ENCODE measurements at places on chromosomes 1 and 21. TPM values are rescaled to one million over a fixed set of nuclear protein-coding genes. Genes with fewer than 3 reads are reported as not detected.

DNA sequence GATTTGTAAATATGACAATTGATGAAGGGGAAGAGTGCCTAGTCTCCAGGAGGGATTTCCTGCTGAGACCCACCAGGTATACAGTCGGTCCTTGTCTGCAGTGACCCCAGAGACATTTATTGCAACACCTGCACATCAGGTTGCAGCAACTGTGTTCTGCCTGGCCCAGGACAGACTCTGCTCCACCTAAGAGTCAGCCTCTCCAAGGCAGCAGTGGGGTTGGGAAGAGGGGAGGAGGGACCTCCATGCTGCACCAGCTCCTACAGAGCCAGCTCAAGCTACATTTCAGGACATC lies 120.4 kb upstream of the IRF2BP2 start:
- no peak for DNase-seq

DNA sequence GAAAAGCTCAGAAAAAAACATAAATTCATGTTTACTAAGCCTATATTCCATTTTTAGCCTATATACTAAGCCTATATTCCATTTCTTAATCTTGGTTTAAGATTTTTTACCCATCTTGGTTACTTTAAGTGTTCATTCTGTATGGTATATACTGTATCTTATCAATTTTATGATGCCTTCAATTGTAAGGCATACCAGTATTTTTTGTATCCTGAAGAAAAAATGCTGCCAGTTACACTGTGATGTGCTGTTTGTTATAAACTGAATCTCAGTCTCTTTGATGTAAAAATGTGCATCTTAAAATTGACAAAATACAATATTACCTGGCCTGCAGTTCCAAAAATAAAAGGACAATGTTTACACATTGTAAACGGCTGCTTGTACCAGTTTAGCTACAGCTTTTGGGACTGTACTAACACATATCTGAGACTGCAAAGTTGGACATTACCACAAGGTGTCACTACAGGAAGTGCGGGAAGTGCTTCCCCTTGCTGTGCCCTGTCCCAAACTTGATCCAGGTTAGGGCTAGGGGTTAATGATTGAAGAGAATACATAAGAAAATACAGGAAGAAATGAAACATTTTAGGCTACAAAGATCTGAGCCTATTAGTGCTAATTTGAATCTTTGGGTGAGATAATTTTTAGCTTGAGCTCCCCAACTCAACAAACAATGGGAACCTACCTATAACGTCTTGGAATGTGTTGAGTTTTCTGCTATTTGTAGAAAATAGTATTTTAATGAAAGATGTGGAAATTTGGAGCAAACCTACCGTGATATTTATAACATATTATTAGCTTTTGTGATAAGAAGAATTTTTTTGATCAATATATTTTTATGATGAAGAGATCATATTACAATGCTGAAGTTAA lies 108.9 kb downstream of the LBR start:
- DNase-seq, result no peak

- no peak for DNase-seq
Measured at GRCh38 chr21:45519182-45519581, 23.1 kb downstream of the SLC19A1 start.

DNA sequence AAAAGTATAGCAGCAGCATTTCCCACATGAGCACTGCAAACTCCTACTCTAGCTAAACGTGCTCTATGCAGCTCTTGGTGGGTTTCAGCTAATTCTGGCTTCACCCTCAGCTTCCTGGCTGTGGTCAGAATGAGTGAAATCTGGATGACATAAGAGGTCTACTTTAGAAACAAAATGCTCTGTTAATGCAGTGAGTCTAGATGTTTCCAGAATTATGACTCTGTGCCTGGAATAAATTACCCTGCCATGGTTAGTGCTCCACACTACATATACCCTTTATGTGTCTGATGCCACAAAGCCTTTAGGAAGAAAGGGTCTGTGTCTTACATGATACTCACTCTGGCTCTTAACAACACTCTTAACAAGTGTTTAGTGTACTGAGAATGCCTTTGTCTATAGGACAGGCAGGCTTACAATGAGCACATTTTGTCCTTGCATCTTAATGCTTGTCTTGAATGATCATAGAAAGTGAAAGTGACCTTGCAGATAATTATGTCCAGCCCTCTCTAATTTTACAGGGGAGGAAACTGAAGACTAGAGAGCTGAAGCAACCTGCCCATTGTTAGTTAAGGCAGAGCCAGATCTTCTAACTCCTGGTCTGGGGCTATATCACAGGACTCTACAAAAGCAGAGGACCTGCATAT lies 9.2 kb downstream of the S100A10 start:
- no peak for DNase-seq

GRCh38 chr1:25148673-25149300 lies 83.5 kb downstream of the SYF2 start:
- peak; percentile 22 for DNase-seq

GRCh38 chr21:46421756-46422555 lies 36.7 kb upstream of the DIP2A start:
- DNase-seq, result no peak

- DNase-seq, result no peak
Measured at GRCh38 chr21:16058896-16059295, 329.1 kb downstream of the USP25 start.

- no peak for DNase-seq
Measured at GRCh38 chr1:112840631-112841624, 115.1 kb downstream of the SLC16A1 start.

DNA sequence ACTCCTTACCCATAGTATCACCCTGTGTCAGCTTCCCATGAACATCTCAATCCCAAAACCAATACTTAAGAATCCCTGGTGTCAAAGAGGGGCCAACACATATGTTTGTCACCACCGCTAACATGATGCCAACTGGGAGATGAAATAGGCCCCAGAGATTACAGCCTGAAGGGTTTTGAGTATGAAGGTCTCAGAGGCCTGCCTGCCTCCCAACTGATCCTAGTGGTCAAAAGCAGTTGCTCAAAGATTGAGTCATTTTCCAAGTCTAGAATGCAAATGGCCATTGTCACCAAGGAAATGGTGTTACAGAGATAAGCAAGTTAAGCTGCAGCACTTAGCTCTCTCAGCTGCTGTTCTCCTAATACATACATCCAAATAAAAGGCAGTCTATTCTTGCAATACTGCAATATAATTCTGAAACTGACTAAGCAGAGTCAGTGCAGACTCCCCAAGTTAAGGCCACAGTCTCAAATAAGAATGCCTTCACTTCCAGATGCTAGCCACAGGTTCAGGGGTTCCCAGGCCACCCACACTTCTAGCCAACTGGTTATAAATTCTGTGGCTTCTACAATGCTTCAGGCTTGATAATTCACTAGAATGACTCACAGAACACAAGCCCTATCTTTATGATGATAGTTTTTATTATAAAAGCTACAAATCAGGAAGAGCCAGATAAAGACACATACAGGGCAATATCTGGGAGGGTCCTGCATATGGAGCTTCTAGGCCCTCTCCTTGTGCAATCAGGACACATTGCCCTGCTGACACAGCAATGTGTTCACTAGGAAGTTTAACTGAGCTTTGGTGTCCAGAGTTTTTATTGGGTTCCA lies 18.7 kb downstream of the DUSP10 start:
- DNase-seq, result no peak

DNA sequence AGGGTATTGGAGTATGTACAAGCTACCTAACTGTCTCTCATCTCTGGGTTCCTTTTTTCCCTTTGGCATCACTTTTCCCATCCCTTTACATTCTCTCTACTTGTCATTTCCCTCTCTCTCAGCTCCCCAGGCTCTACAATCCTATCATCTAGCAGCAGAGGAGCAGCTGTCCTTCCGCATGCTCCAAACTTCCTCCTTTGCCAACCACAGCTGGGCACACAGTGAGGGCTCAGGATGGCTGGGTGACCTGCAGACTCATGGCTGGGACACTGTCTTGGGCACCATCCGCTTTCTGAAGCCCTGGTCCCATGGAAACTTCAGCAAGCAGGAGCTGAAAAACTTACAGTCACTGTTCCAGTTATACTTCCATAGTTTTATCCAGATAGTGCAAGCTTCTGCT lies 561 bp downstream of the CD1E start:
- DNase-seq, result no peak

DNA sequence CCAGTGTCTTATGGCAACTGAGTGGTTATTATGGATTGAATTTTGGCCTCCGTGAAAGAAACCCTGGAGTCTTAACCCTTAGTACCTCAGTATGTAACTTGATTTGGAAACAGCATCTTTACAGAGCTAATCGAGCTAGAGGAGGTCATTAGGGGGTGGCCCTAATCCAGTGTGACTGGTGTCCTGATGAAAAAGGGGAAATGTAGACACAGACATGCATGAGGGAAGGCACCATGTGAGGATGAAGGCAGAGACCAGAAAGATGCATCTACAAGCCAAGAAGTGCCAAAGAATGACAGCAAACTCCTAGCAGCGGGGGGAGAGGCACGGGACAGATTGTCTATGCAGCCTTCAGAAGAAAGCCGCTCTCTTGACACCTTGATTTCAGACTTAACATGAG lies 14.7 kb downstream of the DOP1B start:
- DNase-seq, result no peak

GRCh38 chr1:234545517-234546386 lies 64.2 kb downstream of the IRF2BP2 start:
- DNase-seq, result no peak

- no peak for DNase-seq
Measured at GRCh38 chr1:31618916-31619846, 1.7 kb downstream of the HCRTR1 start.

DNA sequence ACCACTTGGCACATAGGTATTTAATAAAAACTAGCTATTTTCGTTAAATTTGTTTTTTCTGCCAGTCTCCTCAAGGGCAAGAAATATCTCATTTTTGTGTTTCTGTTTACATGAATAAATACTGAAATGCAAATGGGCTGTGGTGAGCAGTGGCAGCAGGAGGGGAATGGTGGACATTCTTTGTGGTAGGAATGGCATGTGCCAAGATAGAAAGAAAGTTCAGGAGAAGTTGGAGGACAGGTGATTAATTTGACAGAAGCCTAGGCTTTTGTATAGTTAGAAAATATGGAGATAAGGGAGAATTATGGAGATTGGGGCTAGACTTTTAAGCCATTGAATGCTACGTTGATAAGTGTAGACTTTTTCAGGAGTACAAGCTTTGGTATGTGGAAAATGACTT lies 8.6 kb downstream of the RAP1A start:
- no peak for DNase-seq

DNA sequence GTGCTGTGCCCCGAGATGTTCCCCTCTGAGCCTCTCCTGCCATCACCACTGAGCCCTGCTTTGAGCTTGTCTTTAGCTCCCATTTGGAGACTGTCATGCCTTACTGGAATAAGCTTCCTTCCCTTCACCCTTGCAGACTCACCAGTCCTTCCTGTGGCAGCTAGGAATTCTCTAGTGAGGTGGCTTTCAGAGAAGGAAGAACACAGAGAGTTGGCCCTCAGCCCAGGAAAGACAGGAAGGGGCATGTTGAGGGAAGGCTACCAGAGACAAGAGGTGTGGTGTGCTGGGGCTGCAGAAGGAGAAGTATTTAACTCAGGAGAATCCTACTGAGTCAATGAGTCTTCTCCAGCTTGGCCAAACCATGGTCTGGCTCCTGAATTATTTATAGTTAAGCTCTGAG lies 76.3 kb downstream of the UCK2 start:
- DNase-seq, result no peak

- no peak for DNase-seq
Measured at GRCh38 chr1:2570332-2570731, 14.2 kb downstream of the TNFRSF14 start.

DNA sequence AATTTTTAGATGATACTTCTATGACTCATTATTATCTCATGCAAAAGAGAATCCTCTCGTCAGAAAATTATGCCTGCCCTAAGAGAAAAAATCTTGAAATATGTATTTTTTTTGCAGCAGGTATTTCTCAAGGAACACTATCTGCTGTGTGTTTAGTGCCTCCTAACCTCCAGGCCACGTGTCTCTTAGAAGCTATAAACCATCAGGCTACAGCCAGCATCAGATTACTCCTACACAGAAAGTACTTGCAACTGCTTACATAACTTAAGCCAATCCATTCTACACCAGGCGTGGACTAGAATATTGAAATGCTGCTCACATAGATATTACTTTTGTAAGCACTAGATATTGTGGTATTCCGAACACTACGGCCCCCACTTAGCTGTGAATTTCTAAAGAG lies 933.4 kb downstream of the PLA2G4A start:
- no peak for DNase-seq

DNA sequence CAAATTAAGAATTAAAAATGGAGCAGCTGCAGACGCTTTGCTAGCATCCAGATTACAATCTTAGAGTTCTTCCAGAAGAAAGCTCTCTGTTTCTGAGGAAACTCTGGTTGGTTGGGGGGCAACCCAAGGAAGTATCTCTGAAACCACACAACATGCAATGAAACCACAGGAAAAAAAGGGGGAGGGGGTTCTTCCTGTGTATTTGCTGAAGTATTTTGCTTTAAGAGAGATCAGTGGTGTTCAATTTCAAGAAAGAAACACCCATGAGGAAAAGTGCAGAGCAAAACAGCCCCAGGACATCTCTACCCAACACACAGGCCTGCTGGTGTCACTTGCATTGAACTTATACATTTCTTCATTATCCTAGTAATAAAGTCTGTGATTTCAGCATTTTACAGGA lies 19.7 kb upstream of the TIAM1 start:
- DNase-seq, result no peak

- no peak for DNase-seq
Measured at GRCh38 chr1:77514921-77515776, 167.3 kb downstream of the ZZZ3 start.

DNA sequence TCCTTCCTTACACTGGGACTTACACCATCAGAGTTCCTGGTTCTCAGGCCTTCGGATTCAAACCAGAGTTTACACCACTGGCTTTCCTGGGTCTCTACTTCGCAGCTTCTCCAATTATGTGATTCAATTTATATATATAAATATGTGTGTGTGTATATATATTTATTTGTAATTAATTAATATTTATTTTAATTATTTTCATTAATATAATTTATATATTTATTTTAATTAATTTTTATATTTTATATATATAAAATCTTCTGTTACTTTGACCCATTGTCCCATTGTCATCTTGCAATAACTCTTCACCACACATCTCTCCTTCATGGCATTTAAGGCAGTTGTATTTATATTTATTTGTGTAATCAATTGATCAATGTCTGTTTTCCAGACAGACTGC lies 28.4 kb upstream of the ST6GALNAC3 start:
- no peak for DNase-seq

DNA sequence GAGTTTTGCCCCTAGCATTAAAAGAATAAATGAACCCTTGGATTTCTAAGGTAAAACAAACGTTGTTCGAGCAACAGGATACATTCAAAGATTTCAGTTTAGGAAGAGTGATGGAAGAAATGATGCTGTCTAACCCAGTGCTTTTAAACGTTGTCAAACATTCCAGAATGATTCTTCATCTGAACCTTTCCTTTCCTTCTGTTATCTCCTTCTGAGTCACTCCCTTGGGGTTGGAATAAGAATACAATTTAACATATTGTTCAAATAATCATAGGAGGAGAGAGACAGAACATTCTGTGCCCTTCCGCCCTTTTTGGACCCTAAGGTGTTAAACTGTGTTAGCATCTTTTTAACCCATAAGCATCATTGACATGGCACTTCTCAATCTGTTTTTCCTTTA lies 61.1 kb upstream of the RCOR3 start:
- DNase-seq, result no peak

GRCh38 chr1:8347635-8348034 lies 29.7 kb downstream of the SLC45A1 start:
- DNase-seq, result no peak

L1TD1 gene
- 0.47 TPM for total RNA-seq

B3GALT2 gene
- total RNA-seq, result 0.15 TPM

OLFML3 gene
- total RNA-seq, result 0.76 TPM

METTL18 gene
- 16.5 TPM for total RNA-seq

ATAD3C gene
- total RNA-seq, result 0.98 TPM

TEX38 gene
- total RNA-seq, result not detected

CD1D gene
- total RNA-seq, result not detected

CD101 gene
- total RNA-seq, result 4.8 TPM
